IPS DF 19.7 (cell line): ENCODE measurements at places on chromosomes 2 and 18.

DNA sequence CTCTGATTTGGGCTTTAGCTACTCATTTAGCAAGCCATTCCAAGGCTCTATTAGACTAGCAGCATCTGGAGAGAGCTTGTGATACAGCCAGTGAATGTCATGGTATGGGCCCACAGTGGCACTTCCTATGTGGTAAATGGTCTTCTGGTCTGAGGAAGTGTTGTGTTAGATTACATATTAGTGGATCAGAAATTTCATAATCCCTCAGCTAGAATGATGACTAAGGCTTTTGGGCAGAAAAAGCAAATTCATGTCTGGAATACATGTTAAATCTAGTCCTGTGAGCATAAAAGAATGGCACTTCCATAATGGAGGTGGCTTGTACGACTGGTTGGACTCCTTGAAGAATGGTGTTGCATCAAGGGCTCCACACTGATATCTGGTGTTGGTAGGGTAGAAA, 436.8 kb upstream of the CWC22 start:
- DNase-seq = no peak

DNA sequence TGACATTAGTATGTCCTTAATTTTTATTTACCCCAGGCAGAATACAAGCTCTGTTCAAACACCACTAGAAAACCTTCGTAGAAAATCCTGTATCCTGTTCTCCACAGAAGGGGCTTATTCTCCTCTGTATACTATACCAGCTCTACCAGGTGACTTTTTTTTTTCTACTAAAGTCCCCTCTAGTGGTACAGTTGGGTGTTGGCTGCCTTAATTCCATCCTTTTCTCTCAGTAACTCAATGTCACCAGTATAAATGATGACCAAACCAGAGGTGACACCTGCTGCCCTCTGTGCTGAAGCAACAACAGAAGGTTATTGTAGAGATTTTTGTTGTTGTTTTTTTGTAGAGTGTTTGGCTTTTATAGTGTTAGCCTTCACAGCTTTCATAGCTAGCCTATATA, 1322.0 kb downstream of the LRP1B start:
- DNase-seq = no peak

DNA sequence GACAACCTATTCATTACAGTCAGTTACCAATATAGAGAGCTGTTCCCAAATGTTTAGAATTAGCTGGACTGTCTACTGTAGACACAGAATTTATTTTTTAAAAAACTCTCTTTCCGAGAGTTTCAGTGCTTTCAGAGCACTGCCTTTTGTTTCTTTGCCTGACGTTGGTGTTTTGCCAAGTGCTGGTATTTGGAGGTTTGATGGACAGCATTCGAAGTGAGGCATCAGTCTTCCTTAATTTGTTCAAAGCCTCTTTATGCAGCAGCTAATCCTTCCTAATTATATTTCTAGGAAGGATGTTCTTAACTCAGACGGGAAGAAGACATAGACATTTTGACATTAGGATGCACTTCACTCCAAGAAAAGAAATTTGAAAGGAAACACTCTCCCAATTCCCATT, 83.2 kb downstream of the LTBP1 start:
- DNase-seq = no peak

DNA sequence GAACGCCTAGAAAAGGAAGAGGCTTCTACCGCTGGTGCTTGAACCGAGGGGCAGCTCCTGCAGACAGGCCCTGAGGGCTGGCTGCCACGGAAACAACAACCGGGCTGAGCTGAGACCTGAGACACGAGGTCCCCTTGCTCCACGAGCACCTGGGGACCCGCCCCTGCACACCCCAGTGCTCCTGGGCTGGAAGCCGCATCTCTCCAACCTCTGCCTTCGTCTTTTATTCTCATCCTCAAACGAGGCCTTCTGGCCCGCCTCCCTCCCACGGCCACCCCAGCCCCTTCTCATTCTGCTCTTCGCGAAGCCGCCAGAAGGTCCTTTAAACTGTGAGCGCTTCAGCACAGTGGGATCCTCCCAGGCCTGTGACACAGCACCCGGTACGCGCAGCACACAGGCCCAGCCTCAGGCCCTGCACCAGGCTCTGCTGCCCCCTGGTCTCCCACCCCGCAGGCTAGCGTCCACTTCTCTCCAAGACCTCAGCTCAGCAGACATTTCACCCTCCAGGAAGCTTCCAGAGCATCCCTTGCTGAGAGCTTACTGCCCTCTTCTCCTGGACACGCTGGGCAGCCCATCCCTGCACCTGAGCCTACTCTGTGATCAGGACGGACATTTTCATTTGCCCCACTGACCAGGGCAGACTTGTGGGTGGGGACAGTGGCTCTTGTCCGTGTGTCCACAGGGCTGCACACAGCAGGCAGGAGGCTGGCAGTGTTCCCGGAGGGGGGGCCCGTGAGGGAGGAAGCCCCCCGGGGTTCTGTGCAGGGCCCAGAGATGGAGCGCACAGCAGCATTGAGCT, 149.7 kb downstream of the PXDN start:
- no peak for DNase-seq

GRCh38 chr2:241379481-241380480, 23.7 kb downstream of the FARP2 start:
- no peak for DNase-seq

DNA sequence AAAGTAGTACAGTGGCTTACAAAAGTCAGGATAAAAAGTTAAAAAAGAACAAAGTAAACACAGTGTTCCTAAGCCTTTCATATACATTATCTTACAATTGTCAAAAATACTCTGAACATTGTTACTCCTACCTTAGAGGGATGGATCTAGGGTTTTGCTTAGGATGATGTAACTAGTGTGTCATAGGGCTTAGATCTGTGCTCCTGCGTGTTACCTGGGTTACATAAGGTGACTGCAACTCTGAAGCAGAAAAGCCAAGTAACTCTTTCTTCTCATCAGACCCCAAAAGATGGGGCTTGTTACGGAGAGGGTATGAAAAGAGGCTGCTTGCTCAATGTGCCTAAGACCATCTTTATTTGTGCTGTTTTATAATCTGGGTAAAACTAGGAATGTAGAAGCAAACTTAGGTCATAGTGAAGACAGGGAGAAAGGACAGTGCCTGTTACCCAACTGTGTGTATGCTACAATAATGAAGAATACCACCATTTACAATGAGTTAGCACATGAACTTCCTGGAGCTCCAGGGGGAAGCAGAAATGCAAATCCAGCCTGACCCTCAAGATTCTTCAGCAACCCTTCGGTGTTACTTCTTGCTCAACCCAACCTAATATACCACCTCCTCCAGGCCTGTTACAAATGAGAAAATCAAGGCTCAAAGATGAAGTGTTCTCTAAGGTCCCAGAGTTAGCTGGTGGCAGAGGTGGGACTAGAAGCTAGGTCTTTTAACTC, 42.0 kb upstream of the STK17B start:
- no peak for DNase-seq

DNA sequence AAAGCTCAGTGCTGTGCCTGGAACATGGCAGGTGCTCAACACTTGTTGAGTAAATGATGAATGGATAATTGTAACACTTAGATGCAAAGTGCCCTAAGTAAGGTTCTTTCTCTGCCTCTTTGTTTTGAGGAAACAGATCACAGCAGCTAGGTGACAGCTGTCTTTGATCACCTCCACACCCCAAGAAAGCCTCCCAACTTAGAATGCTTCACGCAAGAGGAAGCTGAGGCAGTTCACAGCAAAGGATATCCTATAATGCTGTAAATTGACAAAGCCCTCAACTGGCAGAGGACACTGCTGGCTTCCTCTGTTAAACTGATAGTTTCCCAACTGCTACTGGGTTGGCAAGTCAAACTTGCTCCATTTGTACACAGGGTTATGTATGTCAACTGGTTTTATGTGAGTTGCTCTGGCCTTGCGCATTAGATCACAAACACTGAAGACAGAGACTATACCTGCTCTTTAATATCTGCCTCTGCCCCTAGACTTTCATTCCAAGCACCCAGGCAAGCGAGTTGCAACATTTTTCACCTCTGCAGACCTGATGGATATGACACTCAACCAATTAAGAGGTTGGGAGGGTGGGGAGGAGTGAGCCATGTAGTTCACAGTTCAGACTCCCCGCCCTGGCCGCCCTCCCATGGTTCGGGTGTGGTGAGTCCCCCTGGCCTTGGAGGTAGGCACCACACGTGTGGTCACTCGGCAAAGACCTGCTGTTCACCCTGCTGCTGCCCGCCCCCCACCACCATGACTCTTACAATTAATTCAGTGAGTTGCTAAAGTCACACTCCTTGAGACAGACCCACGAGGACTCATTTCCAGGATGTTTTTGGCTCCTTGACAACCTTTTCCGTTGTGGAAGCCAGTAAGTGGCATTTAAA, 4.8 kb upstream of the MALL start:
- no peak for DNase-seq
